Ascending aorta (tissue), 2 donors: ENCODE measurements at places on chromosomes 4 and X. TPM values are rescaled to one million over a fixed set of nuclear protein-coding genes. Genes with fewer than 3 reads are reported as not detected.

The AKAP4 gene
- not detected for total RNA-seq

The FGD1 gene
- total RNA-seq: 16.5 TPM

The C4orf51 gene
- total RNA-seq: not detected

The HTR2C gene
- not detected for total RNA-seq

The MPP1 gene
- 65.3 TPM for total RNA-seq

The DMP1 gene
- total RNA-seq: not detected

The NLGN4X gene
- 1.4 TPM for total RNA-seq

The SULT1B1 gene
- total RNA-seq: 0.96 TPM

The NKX3-2 gene
- not detected for total RNA-seq

The FRMD7 gene
- not detected for total RNA-seq

The CT45A1 gene
- total RNA-seq: not detected

The SAGE1 gene
- total RNA-seq: not detected

- no peak for DNase-seq
Observed at GRCh38 chr4:42306221-42307109, 90.8 kb upstream of the SHISA3 start.

DNA sequence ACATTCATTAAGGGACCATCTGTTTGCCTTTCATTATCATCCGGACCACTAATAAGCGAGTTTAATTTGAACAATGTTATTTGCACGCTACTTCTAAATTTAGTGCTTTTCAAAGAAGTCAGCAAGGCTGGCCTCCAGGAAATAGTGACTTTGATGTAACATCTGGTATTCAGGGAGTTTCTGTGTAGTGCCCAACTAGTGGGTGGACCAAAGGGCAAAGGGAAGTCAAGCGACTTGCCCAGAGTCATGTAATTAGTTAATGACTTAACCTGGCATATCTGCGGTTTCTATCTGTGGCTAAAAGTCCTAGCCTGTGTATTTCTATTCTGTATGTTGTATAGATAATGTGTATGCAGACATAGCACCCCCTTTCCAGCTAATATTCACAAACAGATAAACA lies 56.3 kb upstream of the LCORL start:
- DNase-seq: no peak

DNA sequence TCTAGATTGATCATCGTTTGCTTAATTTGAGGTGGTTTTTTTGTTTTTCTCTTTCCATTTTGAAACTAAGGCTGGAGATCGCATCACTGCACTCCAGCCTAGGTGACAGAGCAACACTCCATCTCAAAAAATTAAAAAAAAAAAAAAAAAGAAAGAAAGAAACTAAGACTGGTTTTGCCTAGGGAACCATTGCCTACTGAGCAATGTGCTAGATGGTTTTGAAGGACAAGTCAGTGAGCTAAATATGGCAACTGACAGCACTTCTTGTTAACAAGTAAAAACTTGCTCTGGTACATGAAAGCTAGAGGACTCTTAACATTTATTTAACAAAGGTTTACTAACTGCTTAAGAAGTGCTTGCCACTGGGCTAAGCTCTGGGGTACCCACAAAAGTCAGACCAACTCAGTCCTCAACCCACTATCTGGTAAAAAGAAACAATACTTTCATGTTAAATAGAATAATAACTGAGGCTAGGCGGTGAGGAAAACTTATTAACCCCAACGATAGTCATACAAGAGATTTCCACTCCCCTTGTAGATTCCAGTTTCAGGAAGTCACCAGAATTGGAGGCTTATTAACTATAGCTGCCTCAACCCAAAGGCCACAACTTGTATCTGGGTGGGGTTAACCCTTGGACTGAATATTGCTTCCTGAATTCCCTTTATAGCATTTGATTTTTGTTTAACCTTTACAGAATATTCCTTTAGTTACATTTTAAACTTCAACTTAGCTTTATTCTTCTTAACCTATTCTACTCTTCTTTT lies 111.6 kb downstream of the FRYL start:
- no peak for DNase-seq

DNA sequence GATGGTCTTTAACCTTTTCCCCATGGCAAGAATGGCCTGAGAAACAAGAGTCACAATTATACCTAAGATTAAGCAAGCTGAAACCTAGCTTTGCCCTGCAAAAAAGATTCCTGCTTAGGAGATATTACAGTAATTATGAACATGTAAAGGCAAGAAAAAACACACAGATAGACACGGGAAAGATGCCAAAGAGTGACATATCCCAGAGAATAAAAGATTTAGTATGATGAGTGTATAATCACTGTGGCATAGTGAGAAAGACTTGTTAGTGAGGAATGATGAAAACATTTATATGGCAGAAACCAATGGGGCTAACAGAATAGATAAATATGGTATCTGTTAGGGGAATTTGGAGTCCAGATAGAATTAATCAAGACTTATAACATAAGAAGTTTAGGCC lies 29.6 kb upstream of the TASL start:
- DNase-seq: no peak

DNA sequence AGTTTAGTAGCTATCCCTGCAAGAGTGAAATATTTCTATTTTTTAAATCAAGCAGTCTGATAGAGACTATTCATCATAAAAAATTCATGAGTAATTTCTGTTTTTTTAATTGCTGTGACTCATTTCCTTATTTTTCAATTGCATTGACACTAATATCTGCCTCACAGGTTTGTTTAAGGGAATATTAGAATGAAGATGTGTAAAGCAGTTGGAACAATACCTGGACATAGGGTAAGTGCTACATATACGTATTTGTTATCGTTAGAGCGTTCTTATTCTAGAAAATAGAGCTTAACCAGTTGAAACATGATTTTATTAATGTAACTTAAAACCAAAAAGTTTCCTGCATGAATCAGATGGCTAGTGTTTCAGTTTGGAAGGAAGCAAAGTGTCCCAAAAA lies 2211.3 kb downstream of the PCDH7 start:
- DNase-seq: no peak

- peak; percentile 69 for DNase-seq
Observed at GRCh38 chr4:123587983-123588494, 191.4 kb downstream of the SPRY1 start.

DNA sequence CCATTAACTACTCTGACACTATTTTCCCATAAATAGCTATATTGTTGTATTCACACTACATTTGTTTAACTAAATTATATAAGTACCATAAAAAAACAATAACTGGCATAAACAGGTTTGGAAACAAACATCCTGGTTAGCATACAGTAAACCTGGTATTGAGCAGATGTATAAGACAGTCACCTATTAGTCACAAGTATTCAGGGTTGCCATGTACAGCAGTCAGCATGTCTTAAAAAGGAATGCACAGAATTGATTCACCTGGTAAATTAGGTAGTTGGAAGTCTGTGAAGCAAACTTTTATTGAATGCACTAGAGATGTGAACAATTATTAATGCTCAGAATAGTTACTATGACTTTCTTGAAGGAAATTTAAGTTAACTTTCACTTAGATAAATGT lies 137.9 kb downstream of the FAM13A start:
- DNase-seq: no peak

DNA sequence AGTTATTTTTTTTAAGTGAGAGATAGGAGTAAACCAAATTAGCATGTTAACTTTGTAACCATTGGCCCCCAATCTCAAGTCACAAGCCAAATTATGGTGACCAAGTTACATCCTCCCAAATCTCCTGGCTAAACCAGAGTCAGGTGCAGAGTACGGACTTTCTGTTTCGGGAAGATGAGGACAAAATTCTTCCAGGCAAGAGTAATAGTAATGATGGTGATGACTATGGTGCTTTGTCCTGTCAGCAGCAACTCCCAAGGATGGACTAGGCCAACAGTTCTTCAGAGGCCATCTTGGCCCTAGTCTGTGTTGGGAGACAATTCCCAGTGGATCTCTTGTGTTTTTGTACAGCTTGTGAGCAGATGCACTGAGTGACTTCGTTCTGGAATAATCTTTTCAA lies 148.8 kb downstream of the GPC3 start:
- no peak for DNase-seq

DNA sequence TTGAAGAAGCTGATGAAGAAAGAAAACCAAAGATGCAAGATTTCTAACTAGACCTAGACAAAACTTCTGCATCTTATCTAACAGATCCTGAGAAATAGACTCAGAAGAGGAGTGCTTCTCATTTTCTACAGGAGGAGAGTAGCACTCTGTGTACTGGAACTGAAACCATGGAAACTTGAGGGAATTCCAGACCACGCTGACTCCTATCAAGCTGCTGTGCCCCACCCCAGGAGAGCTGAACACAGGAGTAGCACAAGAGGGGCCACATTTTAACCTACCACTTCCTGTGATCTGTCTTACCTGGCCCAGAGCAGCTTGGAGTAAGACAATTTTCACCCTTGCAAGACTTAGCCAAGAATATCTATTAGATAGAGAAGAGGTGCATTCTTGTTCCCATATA lies 248.9 kb downstream of the SCFD2 start:
- no peak for DNase-seq

DNA sequence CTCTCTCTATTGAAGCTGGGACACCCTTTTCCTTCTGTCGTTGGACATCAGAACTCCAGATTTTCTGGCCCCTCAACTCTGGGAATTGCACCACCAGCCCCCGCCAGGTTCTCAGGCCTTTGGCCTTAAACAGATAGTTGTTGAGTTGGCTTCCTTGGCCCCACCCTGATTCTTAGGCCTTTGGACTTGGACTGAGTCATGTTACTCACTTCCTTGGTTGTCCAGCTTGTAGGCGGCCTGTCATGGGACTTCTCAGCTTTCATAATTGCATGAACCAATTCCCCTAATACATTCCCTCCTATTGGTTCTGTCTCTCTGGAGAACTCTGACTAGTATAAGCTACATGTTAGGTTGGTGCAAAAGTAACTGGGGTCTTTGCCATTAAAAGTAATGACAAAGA lies 195.7 kb downstream of the GPAT3 start:
- DNase-seq: no peak

DNA sequence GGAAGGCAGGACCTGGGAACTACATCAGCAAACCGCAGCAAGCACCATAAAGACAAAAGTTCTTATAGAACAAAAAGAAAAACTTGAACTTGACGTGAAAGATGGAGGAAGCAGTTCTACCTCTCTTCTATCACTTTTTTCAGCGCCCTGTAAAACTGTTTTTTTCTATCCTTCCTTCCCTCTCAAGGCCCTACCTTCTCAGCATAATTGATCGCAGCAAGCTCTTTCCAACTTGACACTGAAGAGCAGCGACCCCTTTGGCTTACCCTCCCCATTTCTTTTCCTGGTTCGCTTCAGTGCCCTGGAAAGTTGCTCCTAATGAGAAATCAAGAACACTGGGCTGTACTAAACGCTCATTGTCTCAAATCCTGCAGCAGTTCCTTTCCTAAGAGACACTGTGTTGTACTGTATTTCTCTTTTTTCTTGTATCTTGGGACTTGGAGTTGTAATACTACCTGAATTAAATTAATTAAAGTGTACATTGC lies 150.6 kb upstream of the SLC4A4 start:
- DNase-seq: no peak

DNA sequence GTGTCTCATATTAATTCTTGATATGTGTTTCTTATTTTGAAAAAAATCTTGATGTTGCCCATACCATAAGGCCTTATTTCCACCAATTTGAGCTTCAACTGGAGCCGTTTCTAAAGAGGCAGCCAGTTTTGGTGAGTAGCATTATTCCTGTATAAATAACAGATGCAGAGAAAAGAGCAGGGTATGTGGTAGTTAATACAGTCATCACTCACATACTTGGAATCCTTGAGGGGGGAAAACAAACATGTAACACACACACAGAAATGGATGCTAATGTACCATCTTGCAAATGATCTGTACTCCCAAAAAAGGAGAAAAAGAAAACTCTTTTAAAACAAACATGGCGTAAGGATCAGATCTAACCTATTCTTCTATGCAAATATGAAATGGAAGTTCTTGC lies 389.7 kb downstream of the GPM6A start:
- no peak for DNase-seq

- DNase-seq: no peak
Observed at GRCh38 chr4:150145090-150145945, 67.1 kb downstream of the DCLK2 start.

DNA sequence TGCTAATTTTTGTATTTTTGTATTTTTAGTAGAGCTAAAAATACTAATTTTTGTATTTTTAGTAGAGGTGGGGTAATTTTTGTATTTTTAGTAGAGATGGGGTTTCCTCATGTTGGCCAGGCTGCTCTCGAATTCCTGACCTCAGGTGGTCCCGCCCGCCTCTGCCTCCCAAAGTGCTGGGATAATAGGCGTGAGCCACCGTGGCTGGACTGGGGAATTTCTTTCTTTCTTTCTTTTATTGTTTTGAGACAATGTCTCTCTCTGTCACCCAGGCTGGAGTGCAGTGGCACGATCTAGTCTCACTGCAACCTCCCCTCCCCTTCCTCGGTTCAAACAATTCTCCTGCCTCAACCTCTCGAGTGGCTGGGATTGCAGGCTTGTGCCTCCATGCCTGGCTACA lies 83.0 kb downstream of the FAM193A start:
- no peak for DNase-seq

GRCh38 chrX:150227873-150228410 lies 135.2 kb upstream of the MAMLD1 start:
- DNase-seq: no peak

DNA sequence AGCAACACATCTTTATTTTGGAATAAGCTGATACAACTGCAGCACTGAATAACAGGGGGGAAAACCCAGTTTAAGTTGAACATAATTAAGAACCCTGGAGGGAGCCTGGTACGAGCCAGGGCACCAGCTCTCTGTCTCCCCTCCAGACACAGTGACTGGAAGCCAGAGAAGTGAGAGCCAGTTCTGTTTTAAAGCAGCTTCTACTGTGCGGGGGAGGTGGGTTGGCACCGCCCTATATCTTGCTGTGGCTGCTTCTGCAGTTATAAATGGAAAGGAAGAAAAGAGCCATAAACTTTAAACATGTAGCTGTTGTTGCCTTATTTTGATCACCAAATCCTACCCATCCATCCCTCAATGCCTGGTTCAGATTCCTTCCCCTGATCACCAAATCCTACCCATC lies 207.9 kb upstream of the ANXA3 start:
- no peak for DNase-seq

DNA sequence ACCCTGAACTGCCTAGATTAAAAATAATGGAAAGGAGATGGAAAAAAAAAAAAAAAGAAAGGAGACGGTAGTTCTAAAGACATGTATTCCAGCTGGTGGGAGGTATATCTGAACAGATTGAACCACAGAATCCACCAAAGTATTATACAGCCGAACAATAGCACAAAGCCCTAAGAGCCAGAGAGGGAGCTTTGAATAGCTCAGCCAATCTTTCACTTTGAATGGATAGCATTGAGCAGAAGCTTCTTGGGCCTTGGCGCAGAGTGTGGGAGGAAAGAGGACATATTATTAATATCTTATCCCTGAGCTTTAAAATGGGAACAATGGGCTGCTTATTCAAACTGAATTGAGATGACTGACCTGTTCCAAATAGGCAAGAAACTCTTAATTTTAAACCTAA lies 147.8 kb upstream of the PAQR3 start:
- DNase-seq: no peak

DNA sequence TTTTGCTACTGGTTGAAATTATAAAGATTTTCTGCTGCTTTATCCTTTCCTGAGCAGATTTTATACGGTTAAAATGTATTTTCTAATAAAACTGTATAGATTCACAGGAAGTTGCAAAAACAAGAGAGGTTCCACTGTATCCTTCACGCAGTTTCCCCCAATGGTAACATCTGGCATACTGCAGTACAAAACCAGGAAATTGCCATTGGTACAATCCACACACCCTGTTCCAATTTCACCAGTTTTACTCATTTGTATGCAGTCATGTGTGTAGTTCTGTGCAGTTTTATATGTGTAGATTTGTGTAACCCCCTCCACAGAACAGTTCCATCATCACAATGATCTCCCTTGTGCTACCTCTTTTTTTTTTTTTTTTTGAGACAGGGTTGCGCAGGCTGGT lies 20.0 kb downstream of the DDX3X start:
- DNase-seq: no peak

GRCh38 chrX:39242187-39242586 lies 440.9 kb downstream of the MID1IP1 start:
- no peak for DNase-seq
